Transverse colon (tissue), 4 donors: ENCODE measurements at places on chromosomes 2 and 18. TPM values are rescaled to one million over a fixed set of nuclear protein-coding genes. Genes with fewer than 3 reads are reported as not detected.

Gene CNOT11
- 48.4 TPM for total RNA-seq

- DNase-seq, result peak; percentile 64
- no peaks in the 10 kb centered on the region for H3K36me3 ChIP-seq
- no peak overlapping the region for H3K4me3 ChIP-seq
- peaks cover 19% of the 10 kb centered on the region for H3K27me3 ChIP-seq
- H3K27ac ChIP-seq, result no peak overlapping the region
Observed at GRCh38 chr2:169767243-169767888, 31.3 kb upstream of the SSB start.

- DNase-seq, result no peak
- H3K4me1 ChIP-seq, result peaks cover 4% of the 10 kb centered on the region
- H3K4me3 ChIP-seq, result no peak overlapping the region
Observed at GRCh38 chr2:17822445-17823117, 6.3 kb downstream of the MSGN1 start.

DNA sequence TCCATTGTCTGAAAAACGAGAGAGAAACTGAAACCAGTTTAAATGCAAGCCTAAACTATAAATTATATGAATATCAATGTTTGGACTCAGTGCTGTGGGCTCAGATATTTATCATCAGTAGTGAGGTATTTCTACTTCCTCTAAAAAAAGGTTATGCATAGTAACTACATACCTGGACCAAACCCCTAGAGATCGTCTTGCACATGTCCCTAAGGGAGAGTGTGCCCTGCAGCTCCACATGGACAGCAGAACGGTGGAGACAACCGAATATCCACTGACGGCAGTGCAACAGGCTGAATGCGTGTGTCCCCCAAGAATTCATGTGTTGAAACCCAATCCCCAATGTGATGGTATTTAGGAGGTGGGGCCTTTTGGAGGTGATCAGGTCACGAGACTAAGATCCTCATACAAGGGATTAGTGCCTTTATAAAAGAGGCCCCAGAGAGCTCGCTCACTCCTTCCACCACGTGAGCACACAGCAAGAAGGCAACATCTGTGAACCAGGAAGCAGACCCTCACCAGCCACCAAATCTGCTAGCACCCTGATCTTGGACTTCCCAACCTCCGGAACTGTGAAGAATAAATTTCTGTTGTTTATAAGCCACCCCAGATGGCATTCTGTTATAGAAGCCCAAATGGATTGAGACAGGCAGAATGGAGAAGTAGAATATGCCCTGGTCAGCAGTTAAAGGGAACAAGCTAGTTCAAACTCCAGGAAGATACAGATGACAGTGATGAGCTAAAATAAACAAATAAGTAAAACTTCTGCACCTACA lies 208.4 kb downstream of the ANAPC1 start:
- H3K4me3 ChIP-seq, result no peak overlapping the region
- no peaks in the 10 kb centered on the region for H3K27me3 ChIP-seq
- no peaks in the 10 kb centered on the region for H3K4me1 ChIP-seq
- no peaks in the 10 kb centered on the region for H3K36me3 ChIP-seq

- H3K4me3 ChIP-seq, result no peak overlapping the region
- no peaks in the 10 kb centered on the region for H3K36me3 ChIP-seq
- no peaks in the 10 kb centered on the region for H3K4me1 ChIP-seq
- no peak overlapping the region for H3K27ac ChIP-seq
- no peaks in the 10 kb centered on the region for H3K27me3 ChIP-seq
Observed at GRCh38 chr18:35851286-35851970, 121.1 kb upstream of the RMP24 start.

- H3K27ac ChIP-seq, result no peak overlapping the region
- no peak overlapping the region for H3K4me3 ChIP-seq
- H3K4me1 ChIP-seq, result no peaks in the 10 kb centered on the region
- no peak for DNase-seq
- H3K27me3 ChIP-seq, result peaks cover 32% of the 10 kb centered on the region
Observed at GRCh38 chr2:131041402-131042147, 51.7 kb downstream of the FAM168B start.

GRCh38 chr2:240727913-240728312 lies 36.2 kb downstream of the AQP12A start:
- H3K4me3 ChIP-seq, result no peak overlapping the region
- H3K36me3 ChIP-seq, result no peaks in the 10 kb centered on the region
- H3K27me3 ChIP-seq, result peaks cover 16% of the 10 kb centered on the region
- H3K4me1 ChIP-seq, result no peaks in the 10 kb centered on the region
- no peak overlapping the region for H3K27ac ChIP-seq
- DNase-seq, result no peak

DNA sequence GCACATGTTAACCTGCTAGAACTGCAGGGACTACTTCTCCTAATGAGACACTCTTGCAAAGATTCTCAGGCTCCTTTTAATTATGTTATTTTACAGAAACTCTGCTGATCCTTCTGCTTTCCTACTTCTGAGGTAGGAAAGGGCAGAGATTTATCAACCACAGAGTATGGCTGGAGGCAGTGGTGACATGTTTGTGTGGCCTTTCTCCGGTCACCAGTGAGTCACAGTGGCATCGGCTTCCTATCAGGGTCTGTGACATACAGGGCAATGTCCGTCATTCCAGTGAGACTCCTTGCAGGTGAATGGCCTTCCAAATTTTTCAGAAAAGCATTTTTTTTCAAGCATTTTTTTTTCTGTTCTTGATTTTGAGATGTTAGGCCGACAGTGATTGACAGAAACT lies 180.7 kb upstream of the LYPD1 start:
- no peaks in the 10 kb centered on the region for H3K4me1 ChIP-seq
- no peak overlapping the region for H3K27ac ChIP-seq
- no peaks in the 10 kb centered on the region for H3K27me3 ChIP-seq
- no peak for DNase-seq
